ENCODE measurements at places on chromosomes 11 and 22. TPM values are rescaled to one million over a fixed set of nuclear protein-coding genes. Genes with fewer than 3 reads are reported as not detected.
A peak's percentile ranks its signal among the peaks of the same experiment; 100 is the strongest.

Gene SYTL2
- 50.0 TPM for total RNA-seq

GRCh38 chr11:31882951-31883392, 71.8 kb upstream of the PAX6 start:
- no peaks in the 10 kb centered on the region for H3K4me1 ChIP-seq
- H3K27ac ChIP-seq = no peak overlapping the region
- peaks cover 67% of the 10 kb centered on the region for H3K27me3 ChIP-seq
- H3K4me3 ChIP-seq = no peak overlapping the region

- peaks cover 3% of the 10 kb centered on the region for H3K36me3 ChIP-seq
- H3K27me3 ChIP-seq = no peaks in the 10 kb centered on the region
- peaks cover 39% of the 10 kb centered on the region for H3K4me1 ChIP-seq
- H3K27ac ChIP-seq = peak overlapping the region; percentile 72
- H3K4me3 ChIP-seq = no peak overlapping the region
- no peak for DNase-seq
These were observed 121.2 kb downstream of the SIK3 start for GRCh38 chr11:116976941-116977570.

DNA sequence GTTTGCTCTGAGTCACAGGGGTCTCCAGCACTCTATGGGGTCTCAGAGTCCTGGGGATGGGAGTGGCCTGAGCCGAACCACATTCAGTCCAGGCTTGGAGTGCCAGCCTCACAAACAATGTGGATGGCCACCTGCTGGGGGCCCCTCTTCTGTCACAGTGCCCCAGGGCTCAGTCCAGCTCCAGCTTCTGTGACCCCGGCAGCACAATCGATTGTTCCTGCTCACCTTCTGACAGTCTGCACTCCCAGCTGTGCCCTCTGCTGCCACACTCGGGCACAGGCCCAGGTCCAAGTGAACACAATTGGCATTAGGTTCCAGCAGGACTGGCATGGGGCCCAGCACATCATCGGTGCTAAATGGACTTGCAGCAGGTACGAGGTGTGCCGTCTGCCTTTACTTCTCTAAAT, 84.8 kb downstream of the TP53I11 start:
- H3K4me1 ChIP-seq = peaks cover 31% of the 10 kb centered on the region
- no peaks in the 10 kb centered on the region for H3K27me3 ChIP-seq
- no peak overlapping the region for H3K27ac ChIP-seq
- DNase-seq = no peak
- no peak overlapping the region for H3K4me3 ChIP-seq
- H3K36me3 ChIP-seq = peaks cover 2% of the 10 kb centered on the region

DNA sequence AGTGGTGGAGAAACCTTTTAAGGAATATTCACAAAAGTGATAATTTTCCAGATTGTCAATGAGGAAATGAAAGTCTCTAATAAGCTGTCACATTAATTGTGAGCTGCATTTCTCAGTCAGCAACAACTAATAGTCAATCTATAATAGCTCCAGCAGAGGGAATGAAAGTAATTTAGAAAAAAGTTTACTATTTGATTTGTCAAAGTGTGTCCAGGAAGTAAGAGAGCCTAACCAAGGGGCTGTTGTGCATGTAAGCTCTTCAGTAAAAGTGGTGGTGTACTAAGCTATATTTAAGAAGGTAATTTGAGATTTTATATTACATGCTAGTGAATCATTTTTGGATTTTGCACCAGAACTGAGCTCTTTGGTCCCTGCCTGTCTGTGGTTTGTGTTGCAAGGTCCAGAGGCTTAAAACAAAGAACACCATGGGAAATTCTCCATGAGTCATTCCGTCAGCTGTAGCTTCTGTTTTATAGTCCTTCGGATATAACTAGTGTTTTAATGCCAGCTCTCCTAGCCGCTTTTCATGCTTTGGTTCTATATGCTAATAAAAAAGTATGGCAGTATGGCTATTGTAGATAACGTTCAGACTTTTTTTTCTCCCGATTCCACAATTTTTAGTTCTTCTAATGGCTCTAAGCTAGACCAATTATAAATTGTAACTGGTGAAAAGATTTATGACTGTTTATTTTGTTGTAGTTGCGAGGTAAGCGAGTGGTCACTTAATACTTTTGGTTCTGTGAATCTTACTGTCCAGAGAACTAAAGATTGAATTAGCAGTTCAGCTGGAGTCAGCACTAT, 64.6 kb downstream of the ARHGEF12 start:
- H3K27me3 ChIP-seq = no peaks in the 10 kb centered on the region
- no peak for DNase-seq
- H3K36me3 ChIP-seq = no peaks in the 10 kb centered on the region

- H3K27me3 ChIP-seq = no peaks in the 10 kb centered on the region
- no peak overlapping the region for H3K27ac ChIP-seq
- DNase-seq = no peak
- H3K4me3 ChIP-seq = no peak overlapping the region
- no peaks in the 10 kb centered on the region for H3K36me3 ChIP-seq
- peaks cover 21% of the 10 kb centered on the region for H3K4me1 ChIP-seq
These were observed 12.9 kb upstream of the CD3E start for GRCh38 chr11:118291477-118292135.

DNA sequence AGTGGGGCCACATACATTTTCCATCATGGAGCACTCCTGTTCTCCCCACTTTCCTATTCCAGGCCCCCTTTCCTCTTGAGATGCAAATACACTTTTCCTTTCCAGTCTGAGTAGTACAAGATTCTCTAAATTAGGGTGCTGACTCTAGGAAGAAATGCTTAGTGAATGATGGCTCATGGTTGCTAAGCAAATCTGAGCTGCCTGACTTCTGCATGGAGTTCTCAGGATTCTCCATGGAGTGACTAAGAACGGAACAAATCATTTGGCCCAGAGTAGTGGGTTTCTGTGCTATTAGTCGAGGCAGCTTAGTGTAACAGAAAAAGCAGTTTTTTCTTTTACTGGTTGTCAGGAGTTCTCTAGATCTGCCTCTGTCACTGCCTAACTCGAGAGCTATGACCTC, 65.4 kb upstream of the NTM start:
- no peak overlapping the region for H3K4me3 ChIP-seq
- peaks cover 15% of the 10 kb centered on the region for H3K27me3 ChIP-seq
- no peaks in the 10 kb centered on the region for H3K36me3 ChIP-seq
- no peak for DNase-seq

DNA sequence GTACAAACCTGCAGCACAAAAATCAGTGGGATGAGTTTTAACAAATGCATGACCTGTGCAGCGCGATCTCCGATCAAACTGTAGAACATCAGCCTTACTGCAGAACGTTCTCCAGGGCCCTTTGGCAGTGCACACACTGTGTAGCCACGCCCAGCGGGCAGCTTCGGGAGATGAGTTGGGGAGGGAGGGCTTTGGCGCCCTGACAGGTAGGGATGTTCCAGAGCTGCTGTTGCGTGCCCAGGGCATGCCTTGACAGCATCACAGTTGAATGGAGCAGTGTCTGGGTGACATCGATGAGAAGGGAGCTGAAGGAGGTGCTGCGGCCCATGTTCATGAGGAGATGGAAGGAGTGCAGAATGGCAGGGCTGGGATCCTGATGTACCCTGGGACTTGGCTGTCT, 80.2 kb downstream of the TBC1D22A start:
- no peaks in the 10 kb centered on the region for H3K27me3 ChIP-seq
- peaks cover 44% of the 10 kb centered on the region for H3K4me1 ChIP-seq
- peaks cover 4% of the 10 kb centered on the region for H3K36me3 ChIP-seq
- no peak overlapping the region for H3K4me3 ChIP-seq
- no peak overlapping the region for H3K27ac ChIP-seq

DNA sequence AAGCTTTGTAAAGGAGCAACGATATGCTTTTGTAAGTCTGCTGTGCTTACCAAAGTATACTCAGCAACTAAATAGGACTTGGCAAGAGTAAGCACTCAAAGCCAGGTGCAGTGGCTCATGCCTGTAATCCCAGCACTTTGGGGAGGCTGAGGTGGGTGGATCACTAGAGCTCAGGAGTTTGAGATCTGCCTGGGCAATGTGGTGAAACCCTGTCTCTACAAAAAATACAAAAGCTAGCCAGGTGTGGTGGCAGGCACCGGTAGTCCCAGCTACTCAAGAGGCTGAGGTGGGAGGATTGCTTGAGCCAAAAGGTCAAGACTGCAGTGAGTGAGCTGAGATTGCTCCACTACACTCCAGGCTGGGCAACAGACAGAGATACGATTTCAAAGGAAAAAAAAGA, 67.5 kb downstream of the PAK1 start:
- H3K36me3 ChIP-seq = peaks cover 4% of the 10 kb centered on the region
- no peak for DNase-seq
- no peak overlapping the region for H3K27ac ChIP-seq
- no peak overlapping the region for H3K4me3 ChIP-seq
- H3K4me1 ChIP-seq = peaks cover 37% of the 10 kb centered on the region

- no peak overlapping the region for H3K4me3 ChIP-seq
- peaks cover 15% of the 10 kb centered on the region for H3K36me3 ChIP-seq
- H3K4me1 ChIP-seq = peaks cover 27% of the 10 kb centered on the region
- no peaks in the 10 kb centered on the region for H3K27me3 ChIP-seq
- peak overlapping the region; percentile 24 for H3K27ac ChIP-seq
- DNase-seq = no peak
These were observed 72.8 kb downstream of the TRIM44 start for GRCh38 chr11:35735411-35735810.

- no peak overlapping the region for H3K27ac ChIP-seq
- peaks cover 63% of the 10 kb centered on the region for H3K27me3 ChIP-seq
- no peak overlapping the region for H3K4me3 ChIP-seq
- peaks cover 5% of the 10 kb centered on the region for H3K36me3 ChIP-seq
- DNase-seq = no peak
- peaks cover 16% of the 10 kb centered on the region for H3K4me1 ChIP-seq
These were observed 16.0 kb upstream of the SHISAL1 start for GRCh38 chr22:44328762-44329161.

Gene MAP6
- 0.18 TPM for total RNA-seq

DNA sequence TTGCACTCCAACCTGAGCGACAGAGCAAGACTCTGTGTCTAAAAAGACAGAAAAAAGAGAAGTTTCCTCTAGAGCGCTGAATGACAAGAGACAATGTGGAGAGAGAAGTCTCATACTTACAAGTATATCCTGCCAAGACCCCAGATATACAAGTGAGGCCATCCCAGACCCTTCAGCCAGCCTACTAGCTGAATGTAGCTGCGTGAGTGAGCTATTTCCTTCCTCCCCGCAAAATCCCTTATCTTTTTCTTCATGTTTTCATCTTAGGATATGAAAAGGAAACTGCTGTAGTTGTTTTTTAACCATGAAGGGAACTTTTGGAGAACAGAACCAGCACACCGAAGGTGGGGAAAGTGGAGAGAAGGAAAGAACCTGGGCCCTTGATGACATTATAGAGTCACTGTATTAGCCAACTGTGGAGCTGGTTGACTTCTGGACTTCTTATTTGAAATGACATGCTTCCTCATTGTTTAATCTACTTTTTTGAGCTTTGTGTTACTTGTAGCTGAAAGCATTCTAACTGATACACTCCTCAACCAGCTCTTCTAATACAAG, 4.4 kb upstream of the DDX17 start:
- no peak for DNase-seq
- no peaks in the 10 kb centered on the region for H3K27me3 ChIP-seq
- H3K4me3 ChIP-seq = no peak overlapping the region
- peak overlapping the region; percentile 16 for H3K27ac ChIP-seq
